A172 (cell line): ENCODE measurements at places on chromosomes 1 and 21. TPM values are rescaled to one million over a fixed set of nuclear protein-coding genes. Genes with fewer than 3 reads are reported as not detected.

- DNase-seq = no peak
Observed at GRCh38 chr1:218112862-218113261, 172.2 kb upstream of the RRP15 start.

DNA sequence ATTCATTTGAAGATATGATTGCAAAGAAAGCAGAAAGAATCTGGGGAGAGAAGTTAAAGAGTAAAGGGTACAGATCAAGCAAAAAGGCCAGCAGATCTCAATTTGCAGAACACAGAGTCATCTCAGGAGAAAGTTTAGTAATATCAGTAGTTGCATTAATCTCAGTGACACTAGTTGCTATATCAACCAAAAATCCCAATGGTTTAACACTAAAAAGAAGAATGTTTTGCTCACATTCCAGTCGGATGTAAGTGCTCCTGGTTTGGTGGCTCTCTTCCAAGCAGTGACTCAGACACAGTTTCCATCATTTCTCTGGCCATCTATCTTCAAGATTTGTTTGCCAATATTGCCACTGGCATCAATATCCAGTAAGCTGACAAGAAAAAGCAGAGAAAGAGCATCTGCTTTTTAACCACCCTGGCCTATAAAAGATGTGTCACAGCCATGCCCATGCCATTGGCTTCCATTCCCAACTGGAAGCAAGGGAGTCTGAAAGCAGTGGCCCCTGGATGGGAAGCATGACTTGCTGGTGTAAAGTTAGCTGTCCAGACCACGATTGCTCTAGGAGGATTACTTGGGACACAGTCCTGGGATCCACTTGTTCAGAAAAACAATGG, 45.5 kb upstream of the AIM2 start:
- peak; percentile 70 for DNase-seq

- no peak for DNase-seq
Observed at GRCh38 chr1:33893147-33893830, 29.4 kb downstream of the HMGB4 start.

Gene EXO1
- total RNA-seq = 56.1 and 71.4 TPM in 2 replicates

DNA sequence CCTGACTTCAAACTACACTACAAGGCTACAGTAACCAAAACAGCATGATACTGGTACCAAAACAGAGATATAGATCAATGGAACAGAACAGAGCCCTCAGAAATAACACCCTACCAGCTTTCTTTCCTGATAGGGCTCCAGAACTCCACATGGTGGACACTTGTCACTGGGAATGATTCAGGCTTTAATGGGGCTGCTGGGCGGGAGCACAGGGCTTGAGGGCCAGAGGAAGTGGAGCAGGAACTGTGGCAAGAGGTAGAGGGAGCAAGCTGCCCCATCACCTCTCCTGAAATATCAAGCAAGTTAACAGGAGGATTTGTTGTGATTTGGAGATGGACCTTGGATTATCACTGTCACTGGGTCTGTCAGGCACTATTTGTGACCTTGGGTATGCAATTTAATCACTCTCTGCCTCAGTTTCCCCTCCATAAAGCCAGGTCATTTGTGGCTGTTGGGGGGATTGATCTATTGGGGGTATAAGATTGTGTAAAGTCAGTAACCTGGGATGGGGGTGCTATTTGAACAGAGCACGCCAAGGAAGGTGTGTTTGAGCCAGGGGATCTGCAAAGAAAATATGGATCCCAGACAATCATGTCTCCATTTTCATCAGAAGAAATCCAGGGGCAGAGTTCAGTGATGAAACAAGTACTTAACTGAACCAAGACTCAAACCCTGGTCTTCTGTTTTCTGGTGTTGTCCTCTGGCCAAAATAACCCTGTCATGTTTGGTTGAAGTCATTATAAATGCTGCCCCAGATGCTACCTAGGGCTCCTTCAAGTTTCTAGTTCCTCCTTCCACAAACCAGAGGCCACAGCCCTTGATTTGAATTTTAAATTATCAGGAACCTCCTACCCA, 25.2 kb downstream of the ETS2 start:
- DNase-seq = no peak

DNA sequence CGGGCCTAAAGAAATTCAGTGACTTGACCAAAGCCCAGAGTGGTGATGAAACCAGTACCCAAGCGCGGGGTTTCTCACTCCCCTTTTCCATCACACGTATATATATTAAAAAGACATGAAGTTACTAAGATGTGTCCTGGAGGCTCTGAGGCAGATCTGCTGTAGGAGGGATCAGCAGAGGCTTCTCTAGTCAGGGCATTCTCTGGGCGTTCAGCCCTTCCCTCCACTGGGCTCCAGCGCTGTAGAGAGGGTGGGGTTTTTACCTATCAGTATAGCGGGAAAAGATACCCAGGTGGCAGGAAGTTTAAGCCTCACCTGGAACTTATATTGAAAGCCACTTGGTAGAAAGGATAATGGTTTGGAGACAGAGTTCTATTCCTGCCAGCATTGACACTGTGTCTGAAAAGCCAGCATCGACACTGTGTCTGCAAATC, 862 bp upstream of the PLEKHO1 start:
- DNase-seq = no peak

DNA sequence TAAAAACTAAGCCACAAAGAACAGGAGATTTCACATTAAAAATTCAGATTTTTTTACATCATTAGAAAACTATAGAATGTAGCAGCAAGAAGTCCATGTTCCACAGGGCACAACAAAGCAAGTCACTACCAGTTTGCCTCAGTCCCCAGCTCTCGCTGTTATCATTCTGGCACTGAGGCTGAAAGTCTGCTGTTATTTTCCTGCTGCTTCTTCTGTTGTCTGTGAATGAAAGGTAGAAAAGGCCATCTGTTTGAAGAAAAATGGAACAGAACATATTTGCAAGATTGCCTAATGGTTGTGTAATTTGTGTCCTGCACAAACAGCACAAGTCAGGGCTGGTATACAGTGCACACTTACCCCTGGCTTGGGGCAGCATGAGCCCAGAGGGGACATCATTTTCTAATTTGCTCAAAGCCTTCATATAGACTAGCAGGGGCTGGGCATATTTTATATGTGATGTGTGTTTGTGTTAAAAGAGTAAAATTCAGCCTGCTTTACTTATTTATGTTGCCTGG, 105.6 kb upstream of the COG2 start:
- no peak for DNase-seq

DNA sequence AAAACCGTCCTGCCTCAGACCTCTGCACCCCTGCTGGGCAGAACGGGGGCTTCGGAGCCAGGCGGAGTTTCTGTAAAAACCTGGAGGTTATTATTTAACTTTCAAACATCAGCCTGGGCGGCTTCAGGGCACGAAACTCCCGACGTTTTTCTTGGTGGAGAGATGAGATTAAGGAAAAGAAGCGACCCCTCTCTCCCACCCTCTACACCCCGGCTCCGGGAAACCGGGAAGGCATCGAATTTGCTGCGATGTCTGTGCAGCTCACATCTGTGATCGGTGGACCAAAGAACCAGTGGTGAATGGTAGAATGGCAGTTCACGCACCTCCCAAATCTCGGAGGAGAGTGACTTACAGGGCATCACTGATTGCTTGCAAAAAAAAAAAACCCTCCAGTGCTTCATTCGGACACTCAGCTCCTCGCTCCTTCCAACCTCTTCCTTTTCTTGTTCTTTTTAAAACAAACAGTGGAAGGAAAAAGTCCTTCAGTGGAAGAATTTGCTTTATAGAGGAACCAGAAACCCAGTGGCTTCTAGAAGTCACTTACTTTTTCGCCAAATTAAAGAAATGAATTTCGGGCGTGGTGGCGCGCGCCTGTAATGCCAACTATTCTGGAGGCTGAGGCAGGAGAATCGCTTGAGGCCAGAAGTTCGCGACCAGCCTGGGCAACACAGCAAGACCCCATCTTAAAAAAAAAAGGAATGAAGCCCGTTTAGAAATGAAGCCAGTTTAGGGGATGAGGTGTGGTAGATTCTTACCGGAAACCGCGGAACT, 884 bp downstream of the PHACTR4 start:
- no peak for DNase-seq

- DNase-seq = peak; percentile 93
Observed at GRCh38 chr21:42939582-42940413, 14.4 kb upstream of the ERVH48-1 start.

GRCh38 chr1:208131621-208132286, 112.4 kb downstream of the PLXNA2 start:
- no peak for DNase-seq

Gene PLA2G2A
- not detected in 2 replicates for total RNA-seq

DNA sequence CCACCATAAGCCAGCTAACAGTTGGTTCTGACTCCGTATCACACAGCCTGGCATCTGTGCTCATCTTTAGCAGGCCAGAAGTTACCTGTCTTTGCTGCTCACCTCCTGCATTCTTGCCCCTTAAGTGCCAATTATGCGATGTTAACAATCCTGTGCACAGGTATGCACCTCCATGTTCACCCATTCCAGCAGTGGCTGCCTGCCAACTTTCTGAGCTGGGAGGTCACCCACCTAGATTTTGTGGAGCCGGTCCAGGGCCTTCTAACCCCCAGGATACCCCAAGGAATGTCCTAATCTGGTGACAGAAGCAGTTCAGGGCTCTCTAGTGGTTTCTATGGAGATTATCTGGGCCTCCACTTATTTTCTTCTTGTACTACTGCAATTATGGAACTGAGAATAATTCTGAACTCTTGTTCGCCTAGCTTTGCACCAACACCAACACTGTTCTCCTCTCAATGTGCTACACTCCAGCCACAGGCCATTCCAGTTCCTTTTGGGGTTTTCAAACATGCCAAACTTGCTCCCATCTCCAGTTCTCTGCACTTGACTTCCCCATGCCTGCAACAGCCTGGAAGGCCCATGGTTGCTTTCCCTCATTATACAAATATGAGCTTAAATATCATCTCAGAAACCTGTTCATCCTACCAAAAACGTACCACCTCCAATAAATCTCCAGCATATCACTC, 9.0 kb downstream of the BCAR3 start:
- no peak for DNase-seq

Gene SLAMF9
- total RNA-seq = not detected in 2 replicates

DNA sequence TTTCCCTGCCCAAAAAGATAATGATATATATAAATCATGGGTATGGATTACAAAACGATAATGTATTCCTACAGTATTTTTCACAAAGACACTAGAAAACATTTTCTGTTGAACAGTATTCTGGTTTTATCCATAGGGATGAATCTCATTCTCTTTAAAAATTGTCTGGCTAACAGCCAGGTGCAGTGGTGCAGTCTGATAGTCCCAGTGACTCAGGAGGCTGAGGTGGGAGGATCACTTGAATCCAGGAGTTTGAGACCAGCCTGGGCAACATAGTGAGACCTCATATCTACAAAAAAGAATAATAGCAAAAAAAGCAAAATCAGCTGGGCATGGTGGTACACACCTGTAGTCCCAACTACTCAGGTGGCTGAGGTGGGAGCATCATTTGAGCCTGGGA, 23.3 kb downstream of the PIP5K1A start:
- DNase-seq = peak; percentile 28

GRCh38 chr1:9352377-9353134, 59.9 kb downstream of the SPSB1 start:
- no peak for DNase-seq

Gene VHLL
- total RNA-seq = not detected in 2 replicates

DNA sequence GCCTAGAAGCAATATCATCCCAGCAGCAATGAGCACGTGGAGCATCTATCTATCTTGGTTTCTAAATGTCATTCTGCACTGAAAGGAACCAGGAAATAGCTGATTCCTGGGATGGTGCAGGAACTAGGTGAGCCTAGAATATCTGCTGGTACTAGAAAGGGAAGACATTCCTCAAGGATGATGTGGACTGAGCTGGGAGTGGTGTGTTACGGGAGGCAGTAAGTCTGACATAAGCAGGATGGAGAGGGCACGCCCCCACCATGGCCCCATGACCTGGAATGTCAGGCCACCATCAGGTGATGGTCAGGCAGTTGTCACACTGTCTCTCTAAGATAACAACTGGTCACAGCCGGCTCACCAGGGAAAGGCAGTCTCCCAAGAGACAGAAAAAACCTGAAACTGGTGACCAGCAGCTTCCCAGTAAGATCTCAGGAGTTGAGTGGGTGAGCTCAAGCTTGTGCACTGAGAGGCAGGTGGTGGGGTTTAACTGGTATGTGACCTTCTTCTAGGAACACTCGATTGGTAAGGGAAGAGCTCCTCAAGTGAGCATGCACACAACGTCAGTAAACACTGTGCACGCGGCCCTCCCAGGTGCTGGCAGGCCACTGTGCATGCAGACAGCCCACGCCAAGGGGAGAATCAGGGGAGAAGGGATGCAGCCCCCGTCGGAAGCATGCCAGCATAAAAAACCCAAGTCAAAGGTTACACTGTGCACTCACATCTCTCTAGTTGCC, 148.7 kb downstream of the ADSS2 start:
- DNase-seq = peak; percentile 95

- DNase-seq = no peak
Observed at GRCh38 chr1:6244401-6245049, 546 bp downstream of the HES3 start.

DNA sequence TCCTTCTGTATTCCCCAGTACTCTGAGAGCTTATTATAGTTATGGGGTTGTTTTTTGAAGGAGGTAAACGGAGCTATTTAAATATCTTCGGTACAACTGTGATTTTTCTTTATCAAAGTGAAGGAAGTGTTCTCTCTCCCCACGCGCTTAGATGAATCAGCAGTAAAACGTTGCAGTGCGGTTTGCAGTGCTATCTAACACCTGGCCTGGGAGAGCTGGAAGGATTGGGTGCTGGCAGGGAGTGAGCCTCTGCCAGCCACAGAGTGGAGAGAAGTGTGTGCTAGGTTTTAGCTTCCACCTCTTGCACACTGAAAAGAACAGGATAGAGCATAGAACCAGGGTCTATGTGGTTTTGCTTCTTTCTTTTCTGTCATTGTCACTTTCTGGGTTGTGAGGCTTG, 165.9 kb downstream of the SDCCAG8 start:
- peak; percentile 95 for DNase-seq

DNA sequence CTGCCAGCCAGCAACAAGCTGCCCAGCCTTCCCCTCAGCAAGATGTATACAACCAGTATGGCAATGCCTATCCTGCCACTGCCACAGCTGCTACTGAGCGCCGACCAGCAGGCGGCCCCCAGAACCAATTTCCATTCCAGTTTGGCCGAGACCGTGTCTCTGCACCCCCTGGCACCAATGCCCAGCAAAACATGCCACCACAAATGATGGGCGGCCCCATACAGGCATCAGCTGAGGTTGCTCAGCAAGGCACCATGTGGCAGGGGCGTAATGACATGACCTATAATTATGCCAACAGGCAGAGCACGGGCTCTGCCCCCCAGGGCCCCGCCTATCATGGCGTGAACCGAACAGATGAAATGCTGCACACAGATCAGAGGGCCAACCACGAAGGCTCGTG, 13.3 kb upstream of the PIGV start:
- no peak for DNase-seq

GRCh38 chr1:96352733-96353132, 368.9 kb upstream of the PTBP2 start:
- DNase-seq = no peak

DNA sequence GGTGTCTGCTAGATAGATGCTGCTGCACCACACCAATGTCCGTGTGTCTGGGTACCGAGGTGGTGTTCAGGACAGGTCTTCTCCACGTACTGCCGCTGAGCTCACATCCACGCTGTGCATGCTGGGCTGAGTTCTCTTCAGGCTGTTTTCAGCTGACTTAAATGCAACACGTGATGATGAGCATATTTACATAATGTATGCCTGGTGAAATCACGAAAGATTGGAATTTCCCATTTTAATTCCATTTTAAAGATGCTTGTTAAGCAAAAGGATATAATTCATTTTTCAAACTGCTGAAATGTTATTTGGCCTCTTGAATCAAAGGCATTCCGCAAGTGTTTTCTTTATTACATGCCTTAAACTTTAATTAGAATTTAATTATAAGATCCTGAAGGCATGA, 107.9 kb downstream of the FGGY start:
- DNase-seq = no peak

GRCh38 chr1:172821609-172822274, 162.8 kb downstream of the FASLG start:
- DNase-seq = peak; percentile 93

GRCh38 chr1:38818175-38818976, 41.2 kb downstream of the RRAGC start:
- no peak for DNase-seq
